Ovary (tissue), 10 donors: ENCODE measurements at places on chromosomes 5 and 9.

GRCh38 chr9:129930743-129931142 is 95.5 kb downstream of the USP20 start:
- DNase-seq: no peak

DNA sequence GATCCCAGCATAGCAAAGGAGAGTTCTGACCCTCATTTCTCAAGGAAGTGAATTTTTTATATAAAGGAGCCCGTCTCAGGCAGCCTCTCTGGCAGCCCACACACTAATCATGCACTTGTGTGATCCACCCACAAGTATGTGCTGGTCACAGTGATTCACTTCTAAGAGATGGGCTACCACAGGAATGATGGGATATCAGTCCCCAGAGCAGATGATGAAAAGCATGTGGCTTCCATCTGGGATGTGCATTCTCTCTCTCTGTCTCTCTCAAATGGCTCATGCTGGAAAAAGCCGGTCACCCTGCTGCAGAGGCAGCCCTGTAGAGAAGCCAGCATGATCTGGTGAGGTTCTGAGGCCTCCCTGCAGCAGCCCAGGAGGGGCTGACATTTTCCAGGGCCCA is 74.2 kb upstream of the ADCY2 start:
- no peak for DNase-seq

- DNase-seq: no peak
Measured at GRCh38 chr5:104843822-104844221, 1281.2 kb upstream of the NUDT12 start.

- DNase-seq: no peak
Measured at GRCh38 chr5:38823503-38823902, 22.3 kb upstream of the OSMR start.
